Thoracic aorta (tissue), 2 donors: ENCODE measurements at places on chromosomes 4 and X. TPM values are rescaled to one million over a fixed set of nuclear protein-coding genes. Genes with fewer than 3 reads are reported as not detected.

Gene NLGN3
- 1.8 TPM for total RNA-seq

Gene PHOX2B
- not detected for total RNA-seq

Gene P2RY4
- 3.9 TPM for total RNA-seq

Gene NHSL2
- 16.5 TPM for total RNA-seq

Gene GPC3
- 2.6 TPM for total RNA-seq

Gene CT45A10
- not detected for total RNA-seq

Gene FAM199X
- total RNA-seq = 22.7 TPM

- no peaks in the 10 kb centered on the region for H3K27me3 ChIP-seq
- H3K4me1 ChIP-seq = peaks cover 19% of the 10 kb centered on the region
- peak overlapping the region; percentile 57 for H3K4me3 ChIP-seq
- H3K27ac ChIP-seq = peak overlapping the region; percentile 95
Measured at GRCh38 chrX:154541896-154542722, 4.5 kb downstream of the G6PD start.

- no peaks in the 10 kb centered on the region for H3K27me3 ChIP-seq
- no peak for DNase-seq
- no peaks in the 10 kb centered on the region for H3K36me3 ChIP-seq
- no peak overlapping the region for H3K4me3 ChIP-seq
Measured at GRCh38 chr4:114694770-114695169, 96.2 kb downstream of the UGT8 start.

DNA sequence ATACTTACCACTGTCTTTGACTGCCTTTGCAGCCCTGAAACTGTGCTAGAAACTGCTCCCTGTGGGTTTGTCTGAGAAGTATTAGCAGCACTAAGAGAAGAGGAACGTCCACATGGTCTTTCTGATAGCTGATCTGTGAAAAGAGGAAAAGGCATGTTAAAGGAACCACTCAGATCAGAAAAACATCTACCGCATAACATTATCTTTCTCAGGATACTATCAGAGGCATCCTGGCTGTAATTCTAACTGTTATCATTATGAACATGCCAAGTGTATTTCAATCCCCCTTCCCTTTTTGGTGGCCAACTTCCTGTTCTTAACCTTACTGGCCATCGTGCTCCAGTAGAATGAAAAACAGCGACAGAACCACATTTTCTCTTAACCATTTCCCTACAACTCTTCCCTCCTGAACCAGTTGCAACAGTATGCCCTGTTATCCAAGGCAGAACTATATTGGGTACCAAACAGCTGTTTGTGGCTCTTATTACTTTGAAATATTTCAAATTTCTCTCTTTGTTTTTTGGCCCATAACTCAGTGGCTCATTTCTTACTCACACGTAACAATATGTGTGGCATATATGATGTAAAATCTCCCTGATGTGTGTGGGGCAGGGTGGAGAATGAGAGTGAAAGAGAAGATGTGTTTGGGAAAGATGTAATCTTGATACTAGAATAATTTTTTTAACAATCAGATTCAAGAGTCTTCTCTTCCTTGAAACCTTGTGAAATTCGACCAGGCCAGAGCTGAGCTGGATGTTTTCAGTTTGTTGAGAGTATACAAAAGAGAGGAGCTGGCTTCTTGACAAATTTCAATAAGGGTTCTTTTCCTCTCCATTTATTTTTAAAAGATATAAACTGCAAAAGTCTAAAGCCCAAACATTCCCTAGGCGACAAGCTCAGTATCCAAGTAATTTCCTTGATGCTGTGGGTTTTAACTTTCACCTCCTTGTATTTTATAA, 35.2 kb downstream of the ARHGEF6 start:
- H3K27me3 ChIP-seq = no peaks in the 10 kb centered on the region
- H3K4me3 ChIP-seq = no peak overlapping the region
- DNase-seq = no peak
- no peaks in the 10 kb centered on the region for H3K4me1 ChIP-seq
- no peak overlapping the region for H3K27ac ChIP-seq

- H3K36me3 ChIP-seq = no peaks in the 10 kb centered on the region
- DNase-seq = no peak
- no peak overlapping the region for H3K4me3 ChIP-seq
- H3K27me3 ChIP-seq = no peaks in the 10 kb centered on the region
- H3K4me1 ChIP-seq = no peaks in the 10 kb centered on the region
Measured at GRCh38 chr4:117907646-117908045, 126.6 kb upstream of the NDST3 start.

GRCh38 chrX:39726771-39727170, 371.0 kb downstream of the BCOR start:
- H3K4me3 ChIP-seq = no peak overlapping the region
- DNase-seq = no peak
- peaks cover 4% of the 10 kb centered on the region for H3K4me1 ChIP-seq
- H3K27me3 ChIP-seq = no peaks in the 10 kb centered on the region
- H3K36me3 ChIP-seq = no peaks in the 10 kb centered on the region

GRCh38 chr4:83358410-83358809, 23.8 kb upstream of the HPSE start:
- DNase-seq = no peak
- H3K4me3 ChIP-seq = no peak overlapping the region

DNA sequence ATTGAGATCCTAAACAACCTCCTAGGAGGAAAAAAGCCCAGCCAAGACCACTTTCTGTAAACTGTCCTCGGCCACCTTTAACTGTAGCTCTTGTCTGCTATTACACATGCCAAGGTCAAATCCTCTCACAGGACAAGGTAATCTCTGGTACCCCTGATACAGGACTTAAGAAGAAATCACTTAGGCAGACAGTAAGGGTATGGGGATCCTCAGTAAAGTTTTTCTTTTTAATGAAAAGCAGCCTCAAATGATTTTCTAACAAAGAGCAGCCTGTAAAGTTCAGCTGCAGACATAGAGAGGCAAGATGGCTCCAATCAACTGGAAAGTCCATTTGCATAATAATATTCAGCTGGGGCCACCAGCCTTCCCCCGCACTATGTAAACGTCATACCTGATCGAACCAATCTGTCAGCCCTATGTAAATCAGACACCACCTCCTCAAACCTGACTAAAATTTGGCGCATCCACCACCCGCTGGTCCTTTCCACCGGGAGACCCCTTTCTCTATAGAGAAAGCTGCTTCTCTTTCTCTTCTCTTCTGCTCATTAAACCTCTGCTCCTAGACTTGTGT, 14.6 kb upstream of the MPP1 start:
- no peak for DNase-seq
- no peaks in the 10 kb centered on the region for H3K27me3 ChIP-seq
- no peaks in the 10 kb centered on the region for H3K4me1 ChIP-seq
- no peak overlapping the region for H3K4me3 ChIP-seq
- H3K36me3 ChIP-seq = no peaks in the 10 kb centered on the region

DNA sequence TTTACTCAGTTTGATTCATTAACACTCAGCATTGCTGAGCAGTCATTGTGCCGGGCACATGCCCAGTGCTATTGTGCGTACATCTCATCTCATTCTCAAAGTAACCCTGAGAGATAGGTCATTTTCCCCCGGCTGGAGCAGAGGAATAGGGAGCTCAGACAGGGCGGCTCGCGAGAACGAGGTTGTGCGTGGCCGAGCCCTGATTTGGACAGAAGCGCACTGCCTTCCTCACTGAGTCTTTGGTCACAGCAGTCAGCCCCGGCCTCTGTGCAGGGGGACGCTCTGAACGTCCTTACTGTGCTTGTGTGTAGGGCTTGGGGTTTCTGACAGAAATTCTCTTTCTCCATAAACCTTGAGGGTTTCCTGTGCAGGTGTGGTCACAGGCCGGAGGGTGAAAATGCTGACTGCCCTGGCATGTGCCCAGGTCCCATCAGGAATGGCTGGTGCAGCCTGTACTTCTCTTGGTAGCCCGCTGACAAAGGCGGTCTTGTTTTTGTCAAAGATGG, 39.5 kb downstream of the NOP14 start:
- DNase-seq = no peak
- H3K4me3 ChIP-seq = no peak overlapping the region
- no peaks in the 10 kb centered on the region for H3K27me3 ChIP-seq
- H3K36me3 ChIP-seq = peaks cover 35% of the 10 kb centered on the region

DNA sequence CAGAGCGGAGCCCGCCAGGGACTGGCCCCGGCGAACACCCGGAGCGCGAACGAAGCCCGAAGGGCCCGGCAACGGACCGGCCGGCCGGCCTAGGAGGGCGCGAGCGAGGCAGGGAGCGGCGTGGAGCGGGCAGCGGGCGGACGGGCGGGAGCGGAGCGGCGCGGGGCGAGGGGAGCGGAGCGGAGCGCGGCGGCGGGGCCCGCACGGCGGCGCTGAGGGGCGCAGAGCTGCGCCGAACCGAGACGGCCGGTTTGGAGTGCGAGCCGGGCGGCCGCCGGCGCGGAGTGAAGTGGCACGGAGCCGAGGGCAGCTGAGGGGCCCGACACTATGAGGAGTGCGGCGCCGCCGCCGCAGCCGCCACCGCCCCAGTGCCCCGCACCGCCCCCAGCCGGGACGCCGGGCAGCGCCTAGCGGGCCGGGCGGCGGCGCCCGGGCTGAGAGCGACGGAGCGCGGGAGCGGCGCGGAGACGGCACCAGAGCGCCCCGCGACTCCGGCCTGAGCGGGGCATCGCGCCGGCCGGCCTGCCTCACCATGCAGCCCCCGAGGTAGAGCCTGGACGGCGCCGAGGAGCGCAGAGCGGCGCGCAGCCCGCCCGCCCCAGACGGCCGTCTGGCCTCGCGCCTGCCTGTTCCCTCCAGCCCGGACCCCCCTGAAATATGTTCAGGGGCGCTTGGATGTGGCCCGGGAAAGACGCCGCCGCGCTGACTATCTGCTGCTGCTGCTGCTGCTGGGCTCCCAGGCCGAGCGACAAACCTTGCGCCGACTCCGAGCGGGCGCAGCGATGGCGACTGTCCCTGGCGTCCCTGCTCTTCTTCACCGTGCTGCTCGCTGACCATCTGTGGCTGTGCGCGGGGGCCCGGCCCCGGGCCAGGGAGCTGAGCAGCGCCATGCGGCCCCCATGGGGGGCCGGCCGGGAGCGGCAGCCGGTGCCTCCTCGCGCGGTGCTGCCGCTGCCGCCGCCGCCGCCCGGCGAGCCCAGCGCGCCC, 793 bp downstream of the NALF2 start:
- no peaks in the 10 kb centered on the region for H3K4me1 ChIP-seq
- H3K27ac ChIP-seq = no peak overlapping the region
- H3K27me3 ChIP-seq = no peaks in the 10 kb centered on the region
- peak overlapping the region; percentile 66 for H3K4me3 ChIP-seq

DNA sequence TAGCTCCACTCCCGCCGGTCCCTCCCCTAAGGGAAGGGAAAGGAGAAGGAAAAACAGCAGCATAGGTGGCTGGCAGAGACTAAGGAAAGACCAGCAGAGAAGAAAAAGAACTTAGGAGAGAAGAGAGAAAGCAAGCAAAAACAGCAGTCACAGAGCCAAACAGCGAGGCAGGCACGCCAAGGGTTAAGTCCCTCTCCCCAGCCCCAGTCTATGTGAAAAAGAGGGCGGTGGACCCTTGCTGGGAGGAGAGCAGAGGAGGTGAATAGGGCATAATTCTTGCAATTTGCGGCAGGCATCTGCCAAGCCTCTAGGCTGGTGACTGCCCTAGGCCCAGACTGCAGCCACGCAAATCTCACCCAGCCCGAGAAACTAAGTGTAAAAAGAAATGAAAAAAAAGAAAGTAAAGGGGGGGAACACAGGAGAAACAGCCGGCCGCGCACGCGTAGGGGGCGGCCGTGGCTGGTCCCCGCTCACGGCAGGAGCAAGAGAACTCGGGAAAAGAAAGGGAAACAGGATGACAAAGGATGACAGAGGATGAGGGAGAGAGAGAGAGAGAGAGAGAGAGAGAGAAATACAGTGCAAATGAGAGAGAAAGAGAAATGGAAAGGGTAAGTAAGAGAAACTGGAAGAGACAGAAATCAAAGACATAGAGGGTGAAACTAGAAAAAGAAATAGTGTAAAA, 48.6 kb downstream of the MAGEA9 start:
- peak overlapping the region; percentile 65 for H3K4me3 ChIP-seq
- peak overlapping the region; percentile 34 for H3K27ac ChIP-seq
- no peaks in the 10 kb centered on the region for H3K4me1 ChIP-seq
- no peak for DNase-seq
- no peaks in the 10 kb centered on the region for H3K27me3 ChIP-seq
- no peaks in the 10 kb centered on the region for H3K36me3 ChIP-seq

DNA sequence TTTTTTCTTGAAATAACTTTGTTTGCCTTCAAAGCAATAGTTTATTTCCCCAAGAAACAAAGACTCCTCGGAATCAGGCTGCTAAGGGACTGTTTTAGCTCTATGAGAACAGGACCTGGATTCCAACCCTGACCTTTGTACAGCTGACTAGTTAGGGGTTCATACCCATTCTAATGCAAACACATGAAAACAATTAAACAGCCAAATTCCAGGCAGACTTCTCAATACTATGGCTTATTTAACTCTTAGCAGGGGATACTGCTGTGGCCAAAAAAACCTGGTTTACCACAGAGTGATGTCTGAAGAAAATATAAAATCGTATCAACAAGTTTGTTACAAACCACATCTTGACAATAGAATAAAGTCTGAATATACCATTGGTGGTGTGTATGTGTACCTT, 129.6 kb upstream of the INTU start:
- no peaks in the 10 kb centered on the region for H3K27me3 ChIP-seq
- H3K27ac ChIP-seq = no peak overlapping the region
- H3K4me3 ChIP-seq = no peak overlapping the region
- peaks cover 6% of the 10 kb centered on the region for H3K4me1 ChIP-seq

DNA sequence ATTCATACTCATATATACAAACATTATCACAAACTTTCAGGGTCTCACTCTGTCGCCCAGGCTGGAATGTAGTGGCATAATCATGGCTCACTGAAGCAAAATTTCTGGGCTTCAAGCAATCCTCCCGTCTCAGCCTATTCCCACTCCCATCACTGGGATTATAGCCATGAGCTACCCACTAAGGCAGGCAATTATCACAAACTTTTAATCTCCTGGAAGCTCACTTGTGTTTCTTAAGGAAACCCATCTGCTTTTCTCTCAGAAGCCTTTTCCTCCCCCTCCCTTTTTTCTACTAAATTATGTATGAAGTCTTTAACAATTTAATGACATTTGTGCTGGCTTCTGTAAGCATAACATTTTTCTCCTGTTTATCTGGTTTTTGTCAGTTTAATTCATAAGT, 170.5 kb downstream of the AREG start:
- H3K27me3 ChIP-seq = no peaks in the 10 kb centered on the region
- no peak overlapping the region for H3K27ac ChIP-seq
- H3K36me3 ChIP-seq = no peaks in the 10 kb centered on the region
- H3K4me1 ChIP-seq = no peaks in the 10 kb centered on the region

- no peak overlapping the region for H3K4me3 ChIP-seq
- H3K27me3 ChIP-seq = no peaks in the 10 kb centered on the region
- H3K27ac ChIP-seq = no peak overlapping the region
Measured at GRCh38 chr4:158856852-158857251, 88.0 kb downstream of the FNIP2 start.
